ENCODE measurements at places on chromosomes 12 and 14.

- DNase-seq = no peak
Measured at GRCh38 chr14:93230539-93230938, 23.5 kb downstream of the UBR7 start.

DNA sequence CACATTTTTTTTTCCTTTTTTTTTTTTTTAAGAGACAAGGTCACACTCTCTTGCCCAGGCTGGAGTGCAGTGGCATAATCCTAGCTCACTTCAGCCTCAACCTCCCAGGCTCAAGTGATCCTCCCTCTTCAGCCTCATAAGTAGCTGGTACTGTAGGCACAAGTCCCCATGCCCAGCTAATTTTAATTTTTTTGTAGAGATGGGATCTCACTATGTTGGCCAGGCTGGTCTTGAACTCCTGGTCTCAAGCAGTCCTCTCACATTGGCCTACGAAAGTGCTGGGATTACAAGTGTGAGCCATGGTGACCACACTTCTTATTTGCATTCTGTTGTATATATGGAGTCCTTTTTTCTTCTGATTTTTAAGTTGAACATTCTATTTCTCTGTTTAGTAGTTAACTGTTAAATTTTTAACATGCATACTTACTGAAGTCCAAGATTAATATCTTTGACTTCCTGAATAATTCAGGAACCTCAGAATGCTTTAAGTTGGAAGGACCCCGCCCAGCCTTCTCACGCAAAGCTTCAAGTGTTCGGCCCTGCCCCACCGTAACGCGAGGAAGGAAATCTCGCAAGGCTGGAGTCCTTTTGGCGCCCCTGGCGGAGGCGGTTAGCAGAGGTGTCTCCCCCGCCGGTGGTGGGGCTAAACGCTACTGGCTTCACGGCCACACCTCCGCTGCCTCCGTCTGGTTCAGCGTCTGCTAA is 21.6 kb downstream of the SPATS2 start:
- no peak for DNase-seq

- no peak for DNase-seq
Measured at GRCh38 chr14:103830511-103831270, 16.7 kb downstream of the PPP1R13B start.

DNA sequence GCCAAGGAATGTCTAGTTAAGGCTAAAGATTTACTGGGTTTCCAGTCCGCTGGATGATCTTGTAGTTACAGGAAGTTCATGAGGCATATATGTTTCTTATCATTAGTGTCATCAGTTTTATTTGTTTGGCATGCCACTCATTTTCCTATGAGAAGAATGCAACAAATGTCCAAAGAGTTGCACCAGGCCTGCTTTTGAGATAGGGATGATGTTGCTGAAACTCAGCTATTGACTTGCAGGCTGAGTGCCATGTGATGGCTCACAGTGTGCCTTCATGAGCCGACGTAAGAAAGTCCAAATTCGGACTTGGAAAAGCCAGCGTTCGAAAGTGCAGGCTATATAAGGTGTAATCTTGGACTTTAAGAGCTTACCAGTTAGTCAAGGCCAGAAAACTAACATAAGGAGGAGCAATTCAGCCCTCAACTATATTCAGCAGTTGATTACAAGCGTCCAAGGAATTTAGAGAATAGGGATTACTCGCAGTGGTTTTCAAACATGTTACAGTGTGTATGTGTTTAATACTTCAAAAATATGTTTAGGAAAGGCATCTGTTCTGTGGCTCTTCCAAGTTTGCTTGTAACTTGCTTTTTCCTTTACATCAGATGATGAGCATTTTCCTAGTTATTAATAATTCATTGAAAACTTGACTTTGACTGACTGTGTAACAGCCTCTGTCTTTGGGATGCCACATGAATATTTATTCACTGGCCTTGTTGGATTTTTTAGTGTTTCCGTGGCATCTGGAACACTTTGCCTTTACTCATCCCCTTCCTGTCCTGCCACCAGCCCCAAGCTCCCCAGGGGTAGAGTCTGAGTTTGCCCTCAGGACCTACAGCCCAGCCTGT is 101.3 kb downstream of the LGMN start:
- no peak for DNase-seq

- DNase-seq = peak; percentile 25
Measured at GRCh38 chr12:27523305-27523641, 733 bp upstream of the PPFIBP1 start.

- no peak for DNase-seq
Measured at GRCh38 chr12:98578821-98579220, 14.7 kb upstream of the SLC25A3 start.

GRCh38 chr14:52458721-52459085 is 93.6 kb downstream of the TXNDC16 start:
- DNase-seq = no peak

- DNase-seq = no peak
Measured at GRCh38 chr14:98919434-98919833, 352.6 kb downstream of the BCL11B start.

GRCh38 chr12:130835011-130835410 is 4.0 kb downstream of the STX2 start:
- no peak for DNase-seq

- DNase-seq = no peak
Measured at GRCh38 chr14:92570674-92571262, 57.2 kb downstream of the RIN3 start.

DNA sequence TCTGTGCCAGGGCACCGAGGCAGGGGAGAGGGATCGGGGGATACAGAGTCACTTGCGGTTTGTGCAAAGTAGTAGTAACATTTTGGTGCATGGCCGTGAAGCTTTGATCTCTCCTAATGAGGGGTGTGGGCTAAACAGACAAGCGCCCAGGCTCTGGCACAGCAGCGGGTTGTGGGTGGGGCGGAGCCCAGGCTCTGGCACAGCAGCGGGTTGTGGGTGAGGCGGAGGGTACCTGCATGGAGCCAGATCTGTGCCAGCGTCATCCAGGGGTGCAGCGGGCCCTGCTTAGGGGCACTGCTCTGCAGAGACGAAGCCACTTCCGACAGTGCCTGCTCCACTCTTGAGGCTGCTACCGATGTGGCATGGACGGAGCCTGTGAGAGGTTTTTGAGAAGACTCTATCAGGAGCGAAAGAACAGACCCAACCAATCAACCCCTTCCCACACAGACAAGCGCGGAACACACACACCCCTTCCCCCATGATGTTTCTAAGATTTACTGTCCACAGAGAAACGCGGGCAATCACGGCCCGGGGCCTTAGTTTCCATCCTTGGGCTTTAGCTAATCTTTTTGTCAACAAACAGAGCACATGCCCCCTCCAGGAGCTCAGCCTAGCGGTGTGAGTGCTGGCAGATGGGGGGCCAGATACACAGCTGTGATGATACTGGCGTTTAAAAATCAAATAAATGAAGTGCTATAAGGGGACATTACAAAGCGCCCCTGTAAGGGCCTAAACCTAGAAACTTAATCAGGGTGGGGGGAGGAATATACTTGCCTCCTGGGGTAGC is 196.6 kb downstream of the CALM1 start:
- DNase-seq = no peak

DNA sequence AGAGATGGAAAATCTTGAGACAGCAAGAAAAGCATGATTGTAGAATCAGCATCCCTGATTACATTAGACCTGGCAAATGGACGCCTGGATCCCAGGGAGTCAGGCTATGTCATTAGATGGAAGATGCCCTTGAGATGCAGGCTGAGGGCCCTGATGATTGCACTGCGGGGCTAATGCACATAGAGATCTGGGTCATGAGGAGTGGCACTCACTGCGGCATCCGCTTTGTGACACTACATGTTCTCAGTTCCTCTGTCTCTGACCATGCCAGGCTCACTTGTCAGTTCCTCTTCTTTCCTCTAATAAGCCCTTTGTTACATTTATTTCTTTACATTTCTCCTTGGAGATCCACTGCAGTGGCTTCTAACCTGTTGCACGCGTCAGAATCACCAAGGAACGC is 70.1 kb upstream of the GPATCH2L start:
- DNase-seq = no peak

DNA sequence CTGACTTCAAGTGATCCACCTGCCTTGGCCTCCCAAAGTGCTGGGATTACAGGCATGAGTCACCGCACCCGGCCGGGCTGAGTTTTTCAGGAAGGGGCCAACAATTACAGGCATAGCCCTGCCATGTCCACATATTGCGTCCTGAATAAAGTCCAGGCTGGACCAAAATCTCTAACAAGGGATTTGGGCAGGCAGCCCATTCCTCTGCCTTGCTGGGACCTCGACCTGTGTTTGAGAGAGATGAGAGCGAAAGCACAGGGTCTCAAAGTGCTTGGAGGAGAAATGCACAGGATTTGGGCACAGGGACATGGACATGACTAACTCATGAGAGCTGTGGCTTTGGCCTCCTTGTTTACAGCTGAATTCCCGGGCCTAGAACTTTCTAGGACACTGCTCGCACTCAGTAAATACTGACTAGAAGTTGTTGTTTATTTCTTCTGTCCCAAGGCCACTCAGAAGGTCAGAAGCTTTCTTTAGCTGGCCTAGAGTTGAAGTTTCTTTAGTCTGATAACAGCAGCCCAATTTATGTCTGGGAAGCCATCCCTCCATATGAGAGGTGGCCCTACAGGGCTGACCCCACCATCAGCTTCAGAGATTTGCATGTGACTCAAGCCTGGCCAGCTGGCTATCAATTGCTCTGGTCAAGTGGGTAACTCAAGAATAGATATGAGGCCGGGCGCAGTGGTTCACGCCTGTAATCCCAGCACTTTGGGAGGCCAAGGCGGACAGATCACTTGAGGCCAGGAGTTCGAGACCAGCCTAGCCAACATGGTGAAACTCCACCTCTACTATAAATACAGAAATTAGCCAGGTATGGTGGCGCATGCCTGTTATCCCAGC is 11.7 kb downstream of the CAMKK2 start:
- no peak for DNase-seq

DNA sequence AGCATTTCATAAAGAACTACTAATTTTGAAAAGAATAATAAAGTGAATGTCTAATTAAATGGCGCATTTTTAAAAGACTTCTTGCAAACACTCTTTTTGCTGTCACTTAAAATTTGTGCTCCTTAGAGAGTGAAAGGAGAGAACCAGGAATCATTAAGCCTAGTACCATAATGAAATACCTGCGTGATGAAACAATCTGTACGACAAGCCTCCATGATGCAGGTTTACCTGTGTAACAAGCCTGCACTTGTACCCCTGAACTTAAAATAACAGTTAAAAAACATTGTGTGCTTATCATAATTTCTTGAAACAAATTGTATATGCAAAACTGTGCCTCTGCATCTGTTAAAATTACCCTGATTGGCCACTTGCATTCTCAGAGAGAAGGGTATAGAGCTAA is 108.1 kb downstream of the MGAT4C start:
- DNase-seq = no peak

GRCh38 chr14:35281341-35281740 is 10.8 kb upstream of the PSMA6 start:
- DNase-seq = no peak

DNA sequence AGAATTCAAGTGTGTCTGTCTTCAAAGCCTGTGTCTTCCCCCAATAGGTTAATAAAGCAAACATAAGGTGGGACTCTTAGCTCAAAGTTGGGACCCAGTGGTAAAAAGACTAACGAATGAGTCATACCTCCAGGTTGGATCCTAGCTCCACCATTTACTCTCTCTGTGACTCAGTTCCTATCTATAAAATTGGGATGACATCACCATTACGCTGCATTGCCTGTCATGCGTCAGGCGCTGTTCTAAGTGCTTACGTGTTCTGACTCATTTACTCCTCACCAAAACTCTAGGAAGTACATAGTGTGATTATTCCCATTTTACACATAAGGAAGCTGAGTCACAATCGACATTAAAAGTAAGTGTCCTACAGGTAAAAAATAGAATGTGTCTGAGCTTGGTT is 915.8 kb downstream of the VRK1 start:
- DNase-seq = no peak

DNA sequence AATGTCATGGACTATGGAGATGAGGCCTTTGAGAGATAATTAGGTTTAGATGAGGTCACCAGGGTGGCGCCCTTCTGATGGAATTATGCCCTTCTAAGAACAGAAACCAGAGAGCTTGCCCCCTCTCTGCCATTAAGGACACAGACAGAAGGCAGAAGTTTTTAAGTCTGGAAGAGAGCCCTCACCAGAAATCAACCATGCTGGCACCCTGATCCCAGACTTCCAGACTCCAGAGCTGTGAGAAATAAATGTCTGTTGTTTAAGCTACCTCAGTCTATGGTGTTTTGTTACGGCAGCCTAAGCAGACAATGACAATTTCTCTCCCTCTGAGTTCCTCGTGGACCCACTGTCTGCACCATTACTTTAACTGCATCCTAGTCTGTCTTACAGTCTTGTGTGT is 382.0 kb downstream of the GXYLT1 start:
- no peak for DNase-seq

DNA sequence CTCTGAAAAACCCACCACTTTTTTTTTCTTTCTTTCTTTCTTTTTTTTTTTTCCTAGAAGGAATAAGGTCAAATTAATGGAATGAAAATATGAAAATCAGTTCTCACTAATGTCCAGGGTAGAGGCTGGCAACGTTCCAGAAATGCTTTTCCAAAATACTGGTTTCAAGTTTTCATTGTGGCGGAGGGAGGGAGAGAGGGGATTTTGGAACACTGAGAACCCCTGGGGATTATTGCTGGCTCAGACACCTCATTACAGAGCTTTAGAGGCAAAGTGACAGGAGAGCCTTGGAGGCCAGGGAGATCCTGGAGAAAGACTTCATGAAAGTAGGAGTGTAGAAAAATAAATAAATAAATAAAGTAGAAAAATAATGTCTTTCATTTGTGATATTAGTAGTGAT is 45.4 kb downstream of the ALX1 start:
- DNase-seq = no peak

DNA sequence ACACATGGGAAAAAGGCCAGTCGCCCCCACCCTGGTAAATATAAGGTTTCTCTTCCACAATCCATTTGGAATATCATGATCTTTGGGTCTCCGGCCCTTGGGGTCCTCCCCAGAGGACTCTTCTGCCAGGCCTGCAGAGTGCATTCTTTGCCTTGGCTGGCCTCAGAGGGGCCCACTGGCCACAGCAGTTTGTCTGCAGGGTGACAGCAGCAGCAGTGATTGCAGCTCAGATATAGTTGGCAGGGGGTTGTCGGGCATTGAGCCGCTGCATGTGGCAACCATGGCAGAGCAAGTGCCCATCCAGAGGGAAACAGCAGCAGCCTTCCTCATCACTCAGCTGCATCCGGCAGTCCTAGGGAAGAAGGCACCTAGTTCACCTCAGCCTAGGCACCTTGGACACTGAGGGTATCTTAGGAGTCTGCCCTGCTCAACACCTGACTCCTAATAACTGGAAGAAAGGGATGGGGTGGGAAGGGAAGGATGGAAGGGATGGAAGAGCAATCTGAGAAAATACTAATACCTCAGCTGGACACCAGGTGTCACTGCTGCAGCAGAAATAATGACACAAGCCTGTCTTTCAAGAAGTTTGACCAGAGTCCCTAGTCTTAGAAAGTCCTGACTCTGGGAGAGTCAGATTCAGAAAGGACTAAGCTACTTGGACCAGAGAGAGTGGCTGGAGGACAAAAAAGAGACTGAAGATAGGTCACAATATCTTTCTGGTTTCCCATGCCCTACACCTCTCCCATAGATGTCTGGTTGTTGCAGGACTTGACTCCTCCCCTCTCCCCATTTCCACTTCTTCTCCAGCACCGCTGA is 8.9 kb downstream of the AJUBA start:
- peak; percentile 62 for DNase-seq

Measured in GM20000 (cell line).